ENCODE measurements at places on chromosomes 2 and 18. TPM values are rescaled to one million over a fixed set of nuclear protein-coding genes. Genes with fewer than 3 reads are reported as not detected.

DNA sequence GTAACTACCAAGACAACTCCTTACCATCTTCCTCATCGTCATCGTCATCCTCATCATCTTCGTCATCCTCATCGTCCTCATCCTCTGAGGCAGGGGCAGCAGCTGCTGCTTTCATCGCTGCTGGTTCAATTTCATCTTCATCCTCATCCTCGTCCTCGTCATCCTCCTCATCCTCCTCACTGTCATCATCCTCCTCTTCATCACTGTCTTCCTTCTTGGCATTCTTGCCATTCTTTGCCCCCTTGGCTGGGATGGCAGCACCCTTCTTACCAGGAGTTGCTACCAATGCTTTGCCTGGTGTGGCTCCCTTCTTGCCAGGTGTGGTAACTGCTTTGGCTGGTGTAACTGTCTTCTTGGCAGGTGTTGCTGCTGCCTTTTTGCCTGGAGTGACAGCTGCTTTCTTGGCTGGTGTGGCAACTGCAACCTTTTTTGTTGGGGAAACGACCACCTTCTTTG is 2.7 kb downstream of the NCL start:
- DNase-seq: no peak

GRCh38 chr2:234752966-234753365 is 198.9 kb upstream of the SH3BP4 start:
- DNase-seq: no peak

The MYO7B gene
- 0.37 TPM for polyA plus RNA-seq

- DNase-seq: no peak
These were observed 400.6 kb downstream of the THSD7B start for GRCh38 chr2:137165968-137166367.

The TEKT4 gene
- not detected for polyA plus RNA-seq

DNA sequence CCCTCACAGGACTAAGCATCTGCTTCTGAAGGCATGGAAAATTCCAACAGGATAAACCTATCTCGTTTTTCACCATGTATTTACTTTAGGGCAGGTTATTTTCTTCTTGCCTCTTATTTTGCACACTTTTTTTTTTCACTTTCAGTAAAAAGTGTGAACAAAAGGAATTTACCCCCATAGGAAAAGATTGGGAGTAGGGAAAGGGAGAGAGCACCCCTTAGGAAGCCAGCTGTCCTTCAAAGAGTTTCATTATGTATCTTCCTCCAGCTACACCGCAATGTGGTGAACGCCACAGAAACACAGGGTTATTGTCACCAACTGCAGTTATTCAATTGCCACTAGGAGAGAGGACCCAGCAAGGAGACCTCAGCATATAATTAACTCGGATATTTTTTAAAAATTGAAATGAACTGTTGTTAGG is 286.2 kb upstream of the VRK2 start:
- no peak for DNase-seq

The SERPINB4 gene
- not detected for polyA plus RNA-seq

The GPAT2 gene
- 11.3 TPM for polyA plus RNA-seq

The ASPRV1 gene
- 1.8 TPM for polyA plus RNA-seq

The CELF4 gene
- not detected for polyA plus RNA-seq

DNA sequence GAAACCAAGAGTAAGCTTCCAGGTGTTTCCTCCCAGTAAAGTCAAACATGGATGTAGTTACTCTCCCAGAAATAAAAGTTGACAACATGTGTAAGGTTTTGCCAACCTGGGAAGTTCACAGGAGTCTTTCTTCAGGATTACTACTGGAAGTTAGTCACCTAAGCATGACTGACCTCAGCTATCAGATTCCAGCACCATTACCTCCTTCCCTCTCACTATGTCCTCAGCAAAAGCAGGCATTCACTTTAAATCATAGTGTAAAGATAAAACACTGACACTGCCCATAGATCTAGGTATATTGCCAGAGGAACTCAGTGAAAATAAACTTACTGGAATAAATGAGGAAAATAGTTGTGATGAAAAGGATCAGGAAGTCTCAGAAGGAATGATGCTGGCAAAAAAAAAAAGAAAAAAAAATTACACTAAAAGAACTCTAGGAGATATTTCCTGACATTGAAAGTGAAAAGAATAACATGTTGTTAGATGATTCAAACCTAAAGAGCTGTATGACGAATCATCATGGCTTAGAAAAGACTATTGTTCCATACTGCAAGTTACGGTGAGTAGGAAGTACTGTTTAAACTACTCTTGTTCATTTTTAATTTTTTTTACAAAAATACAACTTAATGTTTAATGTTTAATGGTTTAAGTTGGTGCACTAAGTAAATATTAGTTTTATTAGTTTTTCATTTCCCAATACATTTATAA is 484.5 kb upstream of the ZNF804A start:
- DNase-seq: no peak

The GAREM2 gene
- 3.5 TPM for polyA plus RNA-seq

The RAMP1 gene
- polyA plus RNA-seq: 292 TPM

DNA sequence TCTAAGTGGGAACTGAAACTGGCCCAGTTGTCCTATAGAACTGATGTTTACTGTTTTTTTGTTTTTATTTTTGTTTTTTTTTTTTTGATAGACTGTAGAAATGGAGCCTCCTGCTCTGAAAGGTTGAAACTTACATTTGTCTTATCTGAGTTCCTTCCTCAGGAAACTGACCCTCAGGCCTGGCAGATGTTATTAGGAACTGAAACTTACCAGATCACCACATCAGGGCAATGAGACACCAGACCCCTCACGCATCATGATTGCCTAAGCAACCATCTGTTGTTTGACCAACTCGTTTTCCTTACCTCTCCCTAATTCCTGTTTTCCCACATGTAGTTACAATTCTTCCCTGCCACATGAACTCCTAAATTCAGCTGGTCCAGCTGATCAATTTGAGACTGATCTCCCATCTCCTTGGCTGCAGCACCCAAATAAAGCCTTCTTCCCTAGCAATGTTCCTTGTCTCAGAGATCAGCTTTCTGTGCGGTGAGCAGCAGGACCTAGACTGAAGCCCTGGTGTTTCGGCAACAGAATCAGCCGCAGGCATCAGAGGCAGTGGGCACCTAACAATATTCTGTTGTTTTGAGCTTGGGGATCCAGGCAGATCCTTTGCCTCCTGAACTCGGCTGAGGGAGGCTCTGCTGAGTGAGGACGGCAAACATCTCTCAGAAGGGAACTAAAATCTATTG is 96.8 kb downstream of the MSH2 start:
- no peak for DNase-seq
